ENCODE measurements at places on chromosomes 13 and 19.

DNA sequence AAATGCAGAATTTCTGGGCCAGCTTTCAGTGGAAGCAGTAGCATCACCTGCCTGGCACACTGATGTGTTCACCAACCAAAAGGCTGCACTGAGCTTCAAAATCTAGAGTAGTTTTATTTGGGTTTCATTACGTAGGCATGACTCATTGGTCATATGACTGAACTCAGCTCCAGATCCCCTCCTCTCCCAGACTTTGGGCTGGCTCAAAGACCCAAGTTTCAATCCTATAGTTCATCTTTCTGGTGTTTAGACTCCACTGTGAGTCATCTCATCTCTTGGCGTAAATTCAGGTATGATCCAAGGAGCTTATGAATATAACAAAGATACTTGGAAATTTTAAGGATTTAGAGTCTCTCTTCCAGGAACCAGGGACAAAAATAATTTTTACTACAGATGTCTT lies 17.7 kb downstream of the ZMYM5 start:
- DNase-seq: no peak

DNA sequence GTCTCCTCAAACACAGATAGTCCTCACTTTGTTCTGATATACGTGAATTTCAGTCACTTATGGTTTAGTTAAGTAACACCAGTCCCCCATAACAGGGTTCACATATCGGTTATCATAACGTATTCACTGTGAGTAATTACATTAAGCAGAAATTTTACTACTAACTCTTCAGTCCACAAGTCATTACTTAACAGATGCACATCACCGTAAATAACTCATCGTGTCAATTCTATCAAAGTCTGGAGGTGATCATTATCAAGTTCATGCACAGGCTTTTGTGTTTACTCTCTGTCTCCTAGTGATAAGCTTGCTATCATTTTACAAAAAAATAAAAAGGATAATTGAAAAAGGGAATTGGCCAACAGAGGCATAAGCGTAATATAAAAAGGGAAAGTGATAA lies 287.4 kb upstream of the ATXN8OS start:
- no peak for DNase-seq

- no peak for DNase-seq
Observed at GRCh38 chr19:4303819-4304537, 420 bp upstream of the FSD1 start.

- no peak for DNase-seq
Observed at GRCh38 chr19:9070066-9070465, 16.8 kb upstream of the OR1M1 start.

DNA sequence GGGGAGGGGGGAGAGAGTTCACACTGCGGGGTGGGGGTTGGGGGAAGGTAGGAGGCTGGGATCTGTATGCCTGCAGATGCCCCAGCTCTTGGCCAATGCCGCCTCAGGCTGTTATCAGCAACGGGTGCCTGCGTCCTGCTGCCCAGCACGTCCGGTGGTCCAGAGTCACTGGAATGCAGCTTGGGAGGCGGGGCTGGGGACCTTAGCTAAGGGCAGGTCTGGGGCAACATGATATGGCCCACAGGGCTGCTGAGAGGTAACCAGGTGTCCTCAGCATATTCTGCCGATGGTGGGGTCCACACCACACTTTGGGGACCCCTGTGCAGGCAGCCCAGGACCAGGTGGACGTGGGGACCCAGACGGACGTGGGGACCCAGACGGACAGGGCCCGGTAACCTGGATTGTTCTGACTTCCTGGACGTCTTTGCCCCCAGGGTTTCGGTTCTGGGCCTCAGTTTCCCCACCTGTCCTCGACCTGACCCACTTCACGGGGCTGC lies 668 bp upstream of the ARHGAP45 start:
- DNase-seq: no peak

- no peak for DNase-seq
Observed at GRCh38 chr19:2394054-2394441, 33.3 kb downstream of the TIMM13 start.

DNA sequence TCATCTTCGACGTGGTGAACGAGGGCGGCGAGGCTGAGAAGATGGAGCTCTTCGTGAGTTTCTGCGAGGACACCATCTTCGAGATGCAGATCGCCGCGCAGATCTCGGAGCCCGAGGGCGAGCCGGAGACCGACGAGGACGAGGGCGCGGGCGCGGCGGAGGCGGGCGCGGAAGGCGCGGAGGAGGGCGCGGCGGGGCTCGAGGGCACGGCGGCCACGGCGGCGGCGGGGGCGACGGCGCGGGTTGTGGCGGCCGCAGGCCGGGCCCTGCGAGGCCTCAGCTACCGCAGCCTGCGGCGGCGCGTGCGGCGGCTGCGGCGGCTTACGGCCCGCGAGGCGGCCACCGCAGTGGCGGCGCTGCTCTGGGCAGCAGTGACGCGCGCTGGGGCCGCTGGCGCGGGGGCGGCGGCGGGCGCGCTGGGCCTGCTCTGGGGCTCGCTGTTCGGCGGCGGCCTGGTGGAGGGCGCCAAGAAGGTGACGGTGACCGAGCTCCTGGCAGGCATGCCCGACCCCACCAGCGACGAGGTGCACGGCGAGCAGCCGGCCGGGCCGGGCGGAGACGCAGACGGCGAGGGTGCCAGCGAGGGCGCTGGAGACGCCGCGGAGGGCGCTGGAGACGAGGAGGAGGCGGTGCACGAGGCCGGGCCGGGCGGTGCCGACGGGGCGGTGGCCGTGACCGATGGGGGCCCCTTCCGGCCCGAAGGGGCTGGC lies 52.6 kb downstream of the MAP4K1 start:
- no peak for DNase-seq

DNA sequence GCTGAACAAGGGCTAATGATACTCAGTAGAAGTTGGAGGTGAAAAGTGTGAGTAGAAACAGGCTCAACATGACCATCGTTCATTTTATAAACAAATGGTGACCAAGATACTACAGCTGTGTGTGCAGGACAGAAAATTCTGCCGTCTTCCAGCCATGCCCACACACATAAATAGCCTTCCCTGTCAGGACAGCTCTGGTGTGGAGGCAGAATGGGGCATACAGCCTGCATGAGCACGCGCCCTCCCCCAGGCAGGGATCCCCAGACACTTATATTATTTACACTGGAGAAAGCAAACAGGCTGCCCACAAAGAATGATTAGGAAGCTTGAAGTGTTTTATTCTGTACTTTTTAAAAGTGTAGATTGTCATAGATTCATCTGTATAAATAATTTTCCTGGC lies 20.4 kb downstream of the GJA3 start:
- no peak for DNase-seq

- no peak for DNase-seq
Observed at GRCh38 chr13:50075619-50076097, 60.4 kb downstream of the KCNRG start.

DNA sequence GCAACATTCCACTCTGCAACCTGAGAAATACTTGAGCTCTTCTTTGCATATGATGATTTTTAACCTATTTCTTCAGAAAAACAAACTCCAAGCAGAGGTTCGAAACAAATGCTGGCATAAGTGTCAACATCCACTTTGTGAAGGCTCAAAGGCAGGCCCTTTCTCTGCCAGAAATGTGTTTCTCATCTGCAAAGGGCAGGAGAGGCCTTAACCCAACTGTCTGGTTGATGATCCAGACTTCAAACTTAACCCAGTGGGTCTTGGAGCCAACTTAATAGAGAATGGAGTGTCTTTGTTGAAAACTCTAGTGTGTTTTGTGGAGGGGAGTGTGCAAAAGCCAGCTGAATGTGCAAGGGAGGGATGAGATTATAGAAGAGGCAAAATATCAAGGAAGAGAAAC lies 28.3 kb upstream of the ZNF507 start:
- DNase-seq: no peak

GRCh38 chr13:31945202-31945961 lies 86.2 kb upstream of the FRY start:
- DNase-seq: peak; percentile 6

DNA sequence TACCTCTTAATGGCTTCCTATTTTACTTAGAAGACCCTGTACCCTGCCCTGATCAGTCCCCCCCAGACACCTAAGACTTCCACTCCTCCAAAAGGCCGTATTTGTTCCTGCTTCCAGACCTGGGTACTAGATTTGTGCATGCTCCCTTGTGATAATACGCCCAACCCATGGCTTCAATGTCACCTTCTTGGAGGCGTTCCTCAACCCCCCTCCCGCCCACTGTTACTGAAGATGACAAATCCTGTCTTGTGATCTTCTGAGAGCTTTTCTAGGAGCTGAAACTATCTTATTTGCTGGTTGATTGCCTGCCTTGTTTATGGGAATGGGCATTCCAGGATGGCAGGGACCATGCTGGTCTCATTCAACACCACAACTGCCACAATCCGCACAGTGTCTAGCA lies 9.4 kb downstream of the SLC25A23 start:
- DNase-seq: no peak

DNA sequence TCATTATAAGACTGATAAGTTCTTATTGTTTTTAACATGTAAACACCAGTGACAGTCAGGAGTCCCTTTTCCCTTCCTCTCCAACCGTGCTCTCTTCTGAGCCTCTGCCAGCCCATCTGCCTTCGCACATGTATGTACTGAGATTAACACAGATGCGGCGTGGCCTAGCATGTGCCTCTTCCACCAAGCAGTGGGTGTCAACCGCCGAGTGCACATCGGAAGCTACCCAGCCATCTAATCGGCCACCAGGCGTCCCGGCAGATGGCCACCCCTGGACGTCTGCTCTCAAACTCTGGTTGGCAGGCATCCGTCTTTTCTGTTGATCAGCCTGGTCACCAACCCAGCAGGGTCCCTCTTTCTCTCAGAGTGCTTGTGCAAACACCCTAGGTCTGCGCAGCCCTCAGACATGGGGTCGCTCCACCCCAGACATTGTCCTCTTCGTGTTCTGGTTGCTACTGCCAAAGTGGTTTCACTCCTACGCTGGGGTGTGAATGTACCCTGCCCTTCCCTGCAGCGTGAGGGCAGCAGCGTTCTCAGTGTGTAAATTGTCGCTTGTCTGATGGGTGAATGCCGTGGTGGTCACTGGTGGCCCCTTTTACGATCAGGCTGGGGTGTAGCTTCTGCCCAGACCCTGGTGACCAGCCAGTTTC lies 57.7 kb upstream of the LDLR start:
- peak; percentile 39 for DNase-seq

- no peak for DNase-seq
Observed at GRCh38 chr13:112783978-112784371, 94.1 kb downstream of the ATP11A start.

DNA sequence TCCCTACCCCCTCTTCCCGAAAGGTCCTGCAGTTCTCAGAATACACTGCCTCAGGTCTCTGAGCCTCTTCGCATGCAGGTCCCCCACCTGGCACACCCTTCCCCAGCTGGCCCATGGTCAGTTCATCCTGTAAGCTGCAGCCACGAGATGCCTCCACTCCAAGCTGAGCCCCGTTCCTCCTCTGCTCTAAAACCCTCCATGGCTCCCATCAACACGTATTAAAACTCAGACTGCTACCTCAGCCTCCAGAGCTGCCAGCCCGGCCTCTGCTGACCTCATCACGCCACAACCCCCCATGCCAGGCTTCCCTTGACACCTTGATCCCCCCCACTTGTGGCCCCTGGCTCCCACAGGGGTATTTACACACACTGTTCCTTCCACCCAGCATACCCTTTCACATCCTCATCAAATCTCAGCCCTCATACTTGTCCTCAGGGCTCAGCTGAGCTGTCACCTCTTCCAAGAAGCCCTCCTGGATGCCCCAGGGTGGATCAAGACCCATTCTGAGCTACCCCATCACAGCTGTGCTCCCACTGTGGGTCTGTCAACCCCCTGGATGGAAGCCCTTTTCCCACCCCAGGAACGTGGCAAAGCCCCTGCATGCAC lies 48.9 kb downstream of the PTPRS start:
- DNase-seq: no peak

DNA sequence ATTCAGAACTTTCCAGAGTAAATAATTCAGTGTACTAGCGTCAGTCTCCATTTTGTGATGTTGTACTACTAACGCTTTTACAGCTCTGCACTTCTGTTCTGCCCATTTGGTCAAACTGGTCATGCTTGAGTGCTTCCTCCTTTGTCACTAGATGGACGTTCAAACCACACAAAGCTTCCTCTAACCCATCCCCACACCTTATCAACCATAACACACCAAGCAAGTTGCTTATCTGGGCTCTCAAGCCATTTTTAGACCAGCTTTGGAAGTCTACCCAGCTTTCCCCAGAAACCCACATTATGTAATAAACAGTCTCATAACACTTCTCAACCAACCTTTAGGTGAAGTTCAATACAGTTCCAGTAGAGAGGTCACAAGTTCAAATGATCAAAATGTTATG lies 2.3 kb upstream of the ZNF347 start:
- DNase-seq: no peak

- DNase-seq: no peak
Observed at GRCh38 chr19:48975947-48976847, 11.1 kb downstream of the FTL start.

GRCh38 chr13:75803164-75803611 lies 167.1 kb downstream of the LMO7 start:
- peak; percentile 21 for DNase-seq
